ENCODE measurements at places on chromosomes 2 and 18.

DNA sequence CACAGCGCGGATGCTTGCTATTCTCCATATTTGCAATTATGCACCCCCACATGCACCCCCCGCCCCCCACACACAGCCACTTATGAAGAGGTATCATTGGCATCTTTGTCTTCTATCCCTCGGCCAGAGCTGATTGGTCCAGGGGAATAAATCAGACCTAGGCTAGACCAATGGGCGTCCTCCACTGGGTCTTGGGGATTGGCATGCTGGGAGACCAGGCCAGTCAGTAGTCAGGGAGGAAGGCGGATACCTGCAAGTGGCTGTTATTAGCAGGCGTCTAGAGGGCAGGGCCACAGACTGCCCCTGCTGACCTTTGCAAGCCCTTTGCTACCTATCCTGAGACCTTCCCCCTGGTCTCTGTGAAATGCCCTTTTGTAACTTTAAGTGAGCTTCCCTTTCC is 30.0 kb downstream of the ATOH8 start:
- DNase-seq, result no peak

DNA sequence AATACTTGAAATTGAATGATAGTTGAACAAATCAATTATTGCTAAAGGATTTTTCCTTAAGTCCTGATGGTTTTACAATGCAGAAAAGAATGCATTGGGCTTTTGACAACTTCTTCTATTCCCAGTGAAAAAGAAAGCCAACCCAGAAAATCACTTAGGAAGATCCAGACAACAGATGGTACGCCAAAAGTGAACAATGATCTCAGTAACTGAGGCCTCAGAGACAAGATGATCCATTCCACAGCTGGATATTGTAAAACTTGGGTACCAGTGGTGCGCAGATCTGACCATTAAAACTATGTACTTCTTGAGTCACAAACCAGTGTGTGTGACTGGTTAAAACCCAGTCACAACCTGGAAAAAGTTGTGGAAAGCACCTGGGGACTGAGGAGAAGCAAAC is 173.5 kb downstream of the ETAA1 start:
- DNase-seq, result no peak

- no peak for DNase-seq
Observed at GRCh38 chr18:74390900-74391299, 66.2 kb downstream of the DIPK1C start.

GRCh38 chr18:12038082-12038638 is 55.5 kb upstream of the ANKRD62 start:
- no peak for DNase-seq

- no peak for DNase-seq
Observed at GRCh38 chr2:102387763-102388546, 32.4 kb downstream of the IL18R1 start.

- DNase-seq, result no peak
Observed at GRCh38 chr2:10172033-10172871, 49.7 kb downstream of the RRM2 start.

DNA sequence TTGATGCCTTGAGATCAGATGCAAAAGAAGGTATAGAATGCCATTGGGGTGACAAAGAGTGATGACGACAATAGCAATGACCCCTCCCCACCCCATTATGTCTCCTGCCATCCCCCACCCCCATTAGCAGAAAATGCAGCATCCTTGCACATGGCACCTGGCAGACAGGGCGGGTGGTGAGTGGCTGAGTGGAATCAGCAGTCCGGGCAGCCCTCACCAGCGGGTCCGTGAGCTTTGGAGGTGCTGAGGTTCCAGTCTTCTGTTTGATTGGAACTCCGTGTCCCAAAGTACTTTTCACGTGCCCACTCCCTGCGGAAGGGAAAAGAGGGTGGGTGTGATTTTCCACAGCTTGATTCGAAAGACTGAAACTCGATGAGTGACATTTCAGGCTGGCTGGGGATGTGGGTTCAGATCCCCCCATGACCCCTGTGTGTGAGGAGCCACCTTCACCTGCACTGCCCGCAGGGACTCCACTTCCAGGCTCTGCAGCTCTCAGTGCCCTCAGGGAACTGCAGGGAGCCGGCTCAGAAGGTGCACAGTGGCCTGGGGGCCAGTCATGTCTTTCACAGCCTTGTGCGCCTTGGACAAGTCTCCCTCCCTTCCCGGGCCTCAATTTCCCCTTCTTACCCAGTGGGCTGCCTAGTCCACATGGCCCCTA is 130.9 kb downstream of the GLI2 start:
- DNase-seq, result no peak

- no peak for DNase-seq
Observed at GRCh38 chr2:63189026-63189425, 138.4 kb downstream of the OTX1 start.

- no peak for DNase-seq
Observed at GRCh38 chr2:207311316-207312005, 145.7 kb upstream of the KLF7 start.

DNA sequence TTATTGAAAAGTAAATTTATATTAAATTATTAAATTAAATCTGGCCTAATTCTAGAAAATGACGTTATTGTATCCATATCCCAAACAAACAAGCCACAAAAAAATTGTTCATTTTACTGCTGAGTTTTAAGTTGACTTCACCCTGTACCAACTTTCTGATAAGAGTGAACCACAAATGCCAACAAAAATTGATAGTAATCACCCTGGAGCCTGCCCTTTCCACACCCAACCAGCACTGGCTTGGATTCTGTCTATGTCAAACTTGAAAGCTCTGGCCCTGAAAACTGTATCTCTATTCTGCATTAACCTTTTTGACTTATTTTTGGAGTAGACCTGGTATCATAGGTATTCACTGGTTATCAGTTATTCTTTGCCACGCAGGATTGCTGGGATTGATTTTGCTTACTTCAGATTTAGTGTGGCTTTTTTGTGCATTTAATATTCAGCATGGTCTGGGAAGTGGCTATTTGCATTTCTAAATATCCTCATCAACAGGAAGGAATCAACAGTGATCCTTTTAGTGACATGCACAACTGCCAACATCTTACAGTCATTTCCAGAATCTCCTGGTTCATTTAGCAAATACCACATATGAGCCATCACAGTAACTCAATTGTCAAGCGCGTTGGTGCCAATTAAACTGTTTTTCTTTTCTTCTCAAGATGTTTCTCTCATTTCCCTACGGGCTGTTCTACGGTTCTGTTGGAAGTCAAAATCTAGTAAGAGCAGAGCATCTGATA is 11.4 kb upstream of the SRBD1 start:
- no peak for DNase-seq

DNA sequence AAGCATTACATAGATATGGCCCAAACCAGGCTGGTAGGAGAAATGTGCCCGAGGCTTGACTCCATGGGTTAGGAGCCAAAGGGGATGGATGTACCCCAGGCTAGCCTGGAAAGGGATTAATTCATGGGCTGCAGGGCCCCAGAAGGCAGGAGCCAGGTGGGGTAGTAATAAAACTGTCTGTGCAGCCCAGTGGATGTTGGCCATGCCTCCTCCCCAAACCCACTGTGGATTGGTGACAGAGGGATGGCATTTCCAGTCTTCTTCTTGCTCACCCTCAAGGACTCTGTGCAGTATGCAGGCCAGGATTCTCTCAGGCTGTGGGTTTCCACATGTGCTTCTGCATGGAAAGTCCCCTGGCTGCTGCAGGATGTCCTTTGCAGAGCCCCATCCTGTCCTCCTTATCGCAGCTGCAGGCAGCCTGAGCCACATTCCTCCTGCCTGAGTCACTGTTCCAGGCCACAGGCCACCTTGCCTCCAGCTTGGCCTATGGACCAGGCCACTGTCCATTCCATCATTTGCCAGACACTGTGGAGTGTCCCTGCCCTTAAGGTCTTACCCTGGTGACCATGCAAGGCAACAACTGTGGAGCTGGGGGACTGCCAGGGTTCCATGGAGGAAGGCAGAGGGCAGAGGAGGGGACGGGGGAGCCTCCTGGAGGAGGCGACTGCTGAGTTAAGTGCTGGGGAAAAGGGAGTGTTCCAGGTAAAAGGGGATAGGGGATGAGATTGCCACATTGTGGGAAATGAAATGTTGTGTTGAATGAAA is 38.9 kb downstream of the INO80C start:
- no peak for DNase-seq

DNA sequence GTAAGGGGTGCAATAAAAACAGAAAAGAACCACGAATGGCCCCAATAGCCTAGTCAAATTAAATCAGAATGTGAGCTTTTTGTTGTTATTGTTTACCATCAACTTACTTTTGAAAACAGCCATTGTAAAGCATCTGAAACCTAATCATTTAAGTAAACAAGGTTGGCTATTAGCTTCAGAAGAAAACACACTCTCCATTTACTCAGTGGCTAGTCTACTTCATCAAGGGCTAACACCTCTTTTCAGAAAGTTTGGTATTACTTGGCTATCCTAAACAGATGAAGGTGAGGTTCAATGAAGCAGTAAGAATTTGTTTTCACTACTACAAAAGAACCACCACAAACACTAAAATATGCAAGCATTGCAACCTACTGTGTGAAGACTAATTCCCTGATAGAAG is 398.0 kb downstream of the CDH2 start:
- no peak for DNase-seq

DNA sequence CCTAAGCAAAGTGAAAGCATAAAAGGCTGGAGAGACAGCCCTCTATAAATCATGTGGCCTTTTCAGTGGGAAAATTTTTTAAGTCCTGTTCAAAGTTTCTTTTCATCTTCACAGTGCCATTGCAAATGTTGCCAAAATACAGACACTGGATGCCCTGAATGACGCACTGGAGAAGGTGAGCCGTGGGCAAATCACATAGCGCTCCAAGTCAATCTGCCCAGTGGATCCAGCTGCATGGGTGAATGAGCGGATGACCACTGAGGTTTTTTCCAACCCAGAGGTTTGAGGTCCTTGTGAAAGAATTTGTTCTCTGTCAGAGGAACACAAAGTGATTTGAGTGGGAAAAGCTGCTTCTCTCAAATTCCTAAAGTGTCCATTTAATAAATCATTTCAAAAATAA is 11.8 kb downstream of the DAPL1 start:
- no peak for DNase-seq

DNA sequence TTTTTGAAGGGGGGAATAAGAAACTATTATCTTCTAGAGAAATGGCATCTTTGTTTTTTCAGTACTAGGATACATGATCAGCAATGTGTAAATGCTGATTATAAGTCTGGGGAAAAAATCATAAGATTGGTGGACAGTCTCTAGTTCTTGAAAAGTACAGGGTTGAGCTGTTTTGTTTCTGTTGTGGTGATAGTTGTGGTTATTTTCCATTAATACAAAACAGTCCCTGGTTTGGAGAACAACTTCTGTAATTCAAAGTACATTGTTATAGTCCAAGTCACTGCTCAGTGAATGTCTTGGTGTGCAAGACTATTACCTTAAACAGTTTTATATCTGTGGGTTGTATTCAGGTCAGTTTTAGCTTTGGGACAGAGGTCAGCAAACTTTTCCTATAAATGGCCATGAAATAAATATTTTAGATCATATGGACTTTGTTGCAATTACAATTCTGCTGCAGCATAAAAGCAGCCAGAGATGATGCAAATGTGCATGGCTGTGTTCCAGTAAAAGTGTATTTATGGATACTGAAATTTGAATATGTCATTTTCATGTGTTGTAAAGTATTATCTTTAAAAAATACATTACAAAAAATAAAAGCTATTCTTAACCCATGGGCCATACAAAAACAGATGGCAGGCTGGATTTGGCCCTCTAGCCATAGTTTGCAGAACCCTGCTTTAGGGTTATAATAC is 111.0 kb downstream of the CERS6 start:
- DNase-seq, result no peak

GRCh38 chr2:113757138-113757657 is 756 bp upstream of the SLC35F5 start:
- DNase-seq, result no peak

GRCh38 chr2:45964223-45964841 is 312.9 kb downstream of the PRKCE start:
- no peak for DNase-seq

GRCh38 chr2:100801402-100801801 is 18.5 kb upstream of the NPAS2 start:
- DNase-seq, result no peak
